ENCODE measurements at places on chromosomes 2 and 18.

DNA sequence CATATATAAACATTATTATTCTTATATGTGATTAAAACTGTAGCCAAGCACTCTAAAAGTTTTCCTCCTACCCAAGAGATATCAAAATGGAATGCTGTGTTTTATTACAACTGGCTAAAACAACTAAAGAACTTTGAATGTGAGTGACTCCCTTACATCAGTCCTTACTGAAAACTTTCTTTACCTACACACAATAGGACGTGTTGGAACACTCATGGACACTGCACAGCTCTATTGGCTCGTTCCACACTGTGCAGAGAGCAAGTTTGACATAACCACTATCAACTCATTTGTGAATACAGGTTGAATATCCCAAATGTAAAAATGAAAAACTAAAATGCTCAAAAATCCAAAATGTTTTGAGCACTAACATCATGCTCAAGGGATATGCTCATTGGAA, 650.6 kb downstream of the SLC4A3 start:
- no peak for DNase-seq

DNA sequence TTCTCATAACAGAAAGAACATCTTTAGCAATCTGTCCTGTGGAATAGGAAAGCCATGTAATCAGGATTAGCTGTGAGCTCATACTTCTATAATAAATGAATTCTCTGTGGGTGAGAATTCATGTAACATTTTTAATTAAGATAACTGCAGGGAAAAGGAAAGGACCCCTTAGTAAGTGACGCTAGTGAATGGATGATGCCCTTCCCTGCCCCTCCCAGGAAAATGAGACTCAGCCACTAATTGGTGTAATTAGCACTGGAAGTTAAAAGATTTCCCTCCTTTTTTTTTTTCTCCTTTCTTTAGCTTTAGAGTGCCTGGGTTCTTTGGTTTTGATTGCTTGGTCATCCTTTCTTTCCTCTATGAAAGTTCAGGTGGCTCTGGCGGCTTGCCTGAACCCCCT, 90.3 kb downstream of the VWA3B start:
- no peak for DNase-seq

DNA sequence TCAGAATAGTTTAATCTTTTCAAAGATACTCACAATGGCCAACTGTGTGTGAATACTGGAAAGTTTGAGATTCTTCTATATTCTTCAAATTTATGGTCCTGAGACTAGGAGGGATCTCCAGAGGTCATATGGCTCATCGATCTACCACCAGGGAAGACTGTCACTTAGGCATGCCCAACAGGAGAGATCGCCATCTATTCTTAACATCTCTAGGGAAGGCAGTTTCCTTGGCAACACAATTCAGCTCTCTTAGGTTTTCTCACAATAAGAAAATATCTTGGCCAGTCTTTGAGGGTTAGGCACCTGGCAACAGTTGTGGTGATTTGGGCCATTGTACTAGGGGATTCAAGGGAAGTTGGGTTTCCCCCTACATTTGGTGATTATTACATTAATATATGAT, 107.2 kb downstream of the GALNT3 start:
- DNase-seq, result no peak

DNA sequence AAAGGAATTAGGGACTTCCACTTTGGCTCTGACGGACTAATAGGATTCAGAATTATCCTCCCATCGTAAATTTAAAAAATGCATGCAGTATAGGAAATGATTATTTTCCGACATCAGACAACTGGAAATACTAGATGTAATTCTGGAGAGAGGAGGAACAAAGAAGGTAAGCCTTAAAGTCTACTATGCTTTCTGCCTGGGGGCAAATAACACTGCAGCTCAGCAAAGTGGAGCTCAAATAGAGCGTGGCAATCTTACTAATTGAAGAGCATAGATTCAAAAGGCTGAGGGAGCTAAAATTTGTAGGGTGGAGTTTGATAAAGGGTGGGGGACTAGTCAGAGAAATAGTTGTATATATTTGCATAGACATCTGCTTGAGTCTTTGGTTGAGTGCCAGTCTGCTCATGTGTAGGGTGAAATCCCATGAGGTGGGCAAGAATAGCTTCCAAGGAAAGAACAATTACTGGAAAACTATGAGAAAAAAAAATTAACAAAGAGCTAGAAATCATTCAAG, 23.8 kb downstream of the COPS8 start:
- DNase-seq, result no peak

GRCh38 chr18:71431689-71432088, 1112.5 kb downstream of the CBLN2 start:
- no peak for DNase-seq

GRCh38 chr2:235533616-235534385, 40.0 kb downstream of the AGAP1 start:
- no peak for DNase-seq

DNA sequence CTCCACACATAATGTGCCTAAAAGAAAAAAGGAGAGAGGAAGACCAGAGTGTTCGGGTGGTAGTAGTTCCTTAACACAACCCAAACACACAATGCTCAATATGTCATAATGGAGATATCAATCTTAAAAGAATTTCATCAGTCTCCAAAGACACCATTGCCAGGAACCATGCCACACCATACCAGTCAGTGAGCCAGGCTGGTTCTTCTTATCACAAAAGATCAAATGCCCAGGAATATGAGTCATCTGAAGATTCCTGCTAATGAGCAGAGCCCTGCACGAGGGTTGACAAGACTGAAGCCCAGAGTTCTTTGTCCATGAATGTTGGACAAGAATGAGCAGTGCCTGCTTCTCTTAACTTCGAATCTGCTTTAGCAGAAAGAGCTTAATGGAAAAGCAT, 262.3 kb downstream of the ZNF516 start:
- DNase-seq, result no peak

- DNase-seq, result no peak
Observed at GRCh38 chr2:215409331-215410127, 26.3 kb downstream of the FN1 start.

DNA sequence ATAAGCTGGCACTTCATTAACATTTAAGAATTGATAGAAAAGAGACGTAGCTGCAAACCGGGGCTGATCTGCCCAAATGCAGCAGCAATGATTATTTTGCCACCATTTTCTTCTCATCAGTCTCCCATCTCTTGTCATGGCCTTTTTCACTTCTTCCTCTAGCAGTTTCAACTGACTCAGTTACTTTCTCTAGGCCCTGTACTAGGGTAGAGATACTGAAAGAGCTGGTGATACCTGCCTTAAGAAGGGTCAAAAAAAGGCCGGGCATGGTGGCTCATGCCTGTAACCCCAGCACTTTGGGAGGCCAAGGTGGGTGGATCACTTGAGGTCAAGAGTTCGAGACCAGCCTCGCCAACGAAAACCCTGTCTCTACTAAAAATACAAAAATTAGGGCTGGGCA, 127.4 kb downstream of the LTBP1 start:
- DNase-seq, result no peak

Measured in T-helper 17 cell (primary cell).